ENCODE measurements at places on chromosomes 1 and 21.

DNA sequence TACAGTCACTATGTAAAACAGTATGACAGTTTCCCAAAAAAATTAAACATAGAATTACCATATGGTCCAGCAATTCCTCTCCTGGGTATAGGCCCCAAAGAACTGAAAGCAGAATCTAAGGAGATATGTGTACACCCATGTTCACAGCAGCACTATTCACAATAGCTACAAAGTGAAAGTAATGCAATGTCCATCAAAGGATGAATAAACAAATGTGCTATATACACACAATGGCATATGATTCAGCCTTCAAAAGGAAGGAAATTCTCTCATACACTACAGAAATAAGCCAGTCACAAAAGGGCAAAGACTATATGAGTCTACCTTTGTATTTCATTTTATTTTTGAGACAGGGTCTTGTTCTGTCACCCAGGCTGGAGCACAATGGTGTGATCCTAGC is 120.4 kb downstream of the TOMM20 start:
- DNase-seq: no peak

DNA sequence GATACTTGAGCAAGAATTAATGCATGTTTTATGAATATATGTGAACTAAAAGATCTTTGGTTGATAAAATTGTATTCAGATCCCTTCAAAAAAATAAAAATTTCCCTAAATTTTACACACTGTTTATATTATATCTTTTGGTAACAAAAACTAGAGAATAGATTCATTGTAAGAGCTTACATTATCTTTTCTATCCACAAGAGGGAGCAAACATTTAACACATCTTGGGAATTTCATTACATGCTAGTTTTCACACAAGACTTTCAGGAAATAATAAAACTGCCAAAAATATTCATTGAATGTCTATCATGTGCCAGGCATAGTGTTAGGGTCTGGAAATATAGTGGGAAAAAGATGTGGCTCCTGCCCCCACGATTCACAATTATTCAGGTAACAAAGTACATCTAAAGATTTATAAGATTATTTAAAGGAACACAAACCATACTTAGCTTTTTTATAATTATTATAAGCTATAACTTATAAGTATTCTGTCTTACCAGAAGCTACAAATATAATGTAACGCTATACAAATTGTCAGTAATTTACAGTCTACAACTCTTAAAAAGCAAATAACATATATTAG is 30.6 kb downstream of the FAF1 start:
- peak; percentile 27 for DNase-seq

DNA sequence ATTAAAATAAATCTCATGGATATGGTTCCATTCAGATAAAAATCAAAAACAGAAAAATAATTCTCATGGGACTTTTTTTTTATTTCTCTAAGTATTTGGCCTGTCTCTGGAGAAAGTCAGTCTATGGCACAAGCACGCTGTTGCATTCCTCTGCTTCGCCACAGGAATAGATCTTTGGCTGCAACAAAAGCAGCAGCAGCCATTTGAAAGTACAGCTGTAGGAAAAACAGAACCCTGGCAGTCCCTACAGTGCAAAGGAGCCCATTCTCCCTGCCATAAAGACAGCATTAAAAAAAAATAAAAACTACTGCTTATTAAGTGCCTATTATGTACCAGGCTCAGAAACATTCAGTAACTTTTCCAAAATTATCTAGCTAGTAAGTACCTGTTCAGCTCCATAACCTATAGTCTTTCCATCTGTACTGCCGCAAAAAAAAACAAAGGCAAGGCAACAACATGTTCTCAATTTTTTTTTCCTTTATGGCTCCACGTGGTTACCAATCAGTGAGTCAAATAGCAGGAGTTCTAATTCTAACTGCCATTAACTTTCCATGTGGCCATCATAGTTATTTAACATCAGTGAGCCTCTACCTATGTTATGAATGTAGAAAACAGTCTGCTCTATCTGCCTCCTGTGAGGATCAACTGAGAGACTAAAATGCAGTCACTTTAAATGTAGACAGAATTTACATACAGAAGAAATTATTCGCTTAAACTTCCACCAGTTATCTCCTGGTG is 22.7 kb downstream of the SLC35D1 start:
- DNase-seq: no peak

DNA sequence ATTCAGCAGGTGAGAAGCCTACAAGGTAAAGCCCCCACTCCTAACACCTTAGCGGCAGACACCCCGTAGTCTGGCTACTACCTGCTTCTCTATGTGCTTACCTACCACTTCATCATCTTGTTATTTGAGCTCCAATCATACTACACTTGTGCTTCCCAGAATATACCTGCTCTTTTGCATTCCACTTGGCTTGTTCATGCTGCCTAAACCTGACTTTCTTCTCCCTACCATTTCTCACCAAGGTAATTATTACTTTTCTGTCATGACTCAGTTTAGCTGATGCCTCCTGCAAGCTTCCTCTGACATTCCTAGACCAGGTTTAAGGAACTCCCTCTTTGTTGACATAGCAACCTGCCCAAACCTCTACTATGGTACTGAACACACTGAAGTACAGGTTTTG is 495.6 kb upstream of the C1orf87 start:
- no peak for DNase-seq

GRCh38 chr1:160971618-160972056 is 17.0 kb upstream of the ITLN2 start:
- DNase-seq: no peak

Measured in SK-N-SH (cell line).